ENCODE measurements at places on chromosomes 12 and 14.
A peak's percentile ranks its signal among the peaks of the same experiment; 100 is the strongest.

DNA sequence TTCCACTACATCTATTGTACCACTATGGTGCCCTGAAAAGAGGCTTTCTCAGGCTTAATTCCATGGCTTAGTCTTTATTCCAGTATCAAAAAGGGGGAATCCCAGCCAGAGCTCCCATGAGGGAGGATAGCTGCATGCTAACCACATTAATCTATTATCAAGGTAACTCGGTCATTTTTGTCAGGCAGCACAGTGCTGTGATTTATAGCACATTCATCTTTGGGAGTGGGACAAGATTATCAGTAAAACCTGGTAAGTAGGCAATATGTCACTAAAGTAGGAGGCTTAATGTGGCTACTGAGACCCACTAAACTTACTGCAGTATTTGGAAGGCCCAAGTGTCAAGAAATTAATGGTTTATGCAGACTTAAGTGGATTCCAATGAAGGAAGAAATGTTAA is 58.9 kb downstream of the DAD1 start:
- no peak for DNase-seq

- no peak for DNase-seq
These were observed 108.2 kb downstream of the STXBP6 start for GRCh38 chr14:24941719-24942118.

- DNase-seq, result no peak
These were observed 177.8 kb downstream of the KIF26A start for GRCh38 chr14:104316121-104316722.

DNA sequence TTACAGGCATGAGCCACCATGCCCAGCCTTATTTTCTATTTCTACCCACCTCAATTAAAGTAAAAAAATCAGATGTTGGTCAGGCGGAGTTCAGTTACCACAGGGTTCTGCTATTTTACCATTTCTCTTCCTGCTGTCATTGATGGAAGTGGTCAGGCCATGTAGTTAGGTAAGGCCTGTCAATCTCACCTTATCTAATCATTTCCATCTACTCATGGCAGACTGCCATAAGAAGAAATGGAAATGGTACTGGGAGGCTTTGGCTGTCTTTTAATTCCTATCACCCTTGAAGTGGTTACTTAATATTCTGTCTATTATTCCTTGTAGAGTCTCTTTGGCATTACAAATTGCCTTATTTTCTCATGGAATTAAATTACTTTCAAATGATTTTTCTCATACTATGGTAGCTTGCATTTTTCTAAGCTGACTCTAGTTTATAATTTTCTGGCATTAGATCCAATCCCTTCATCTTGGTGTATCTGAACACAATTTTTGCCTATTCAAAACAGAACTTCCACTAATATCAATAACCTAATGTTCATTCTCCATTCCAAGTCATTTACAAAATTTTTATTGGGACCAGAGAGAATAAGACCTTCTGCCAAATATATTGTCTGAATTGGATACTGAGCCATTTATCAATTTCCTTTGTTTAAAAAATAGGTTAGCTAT is 198.7 kb downstream of the DACT1 start:
- no peak for DNase-seq

GRCh38 chr12:31966558-31967205 is 7.5 kb downstream of the RESF1 start:
- no peak for DNase-seq

DNA sequence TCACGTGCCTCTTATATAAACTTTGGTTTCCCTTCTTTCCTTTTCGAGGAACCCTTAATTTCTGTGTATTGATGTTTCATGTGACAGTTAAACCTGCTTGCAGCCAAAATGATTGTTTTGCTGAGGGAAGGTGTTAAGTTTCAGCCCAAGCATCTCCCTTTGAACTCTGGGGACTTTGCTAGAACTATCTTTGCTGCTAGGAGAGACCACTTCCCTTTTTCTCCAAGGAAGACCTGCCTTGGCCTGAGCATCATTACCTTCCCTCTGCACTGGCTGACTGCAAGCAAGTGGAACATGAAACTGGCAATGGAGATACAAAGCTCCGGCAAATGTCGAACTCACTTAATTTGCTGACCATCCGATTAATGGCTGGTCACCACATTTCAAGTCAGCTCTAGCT is 192.8 kb downstream of the GRIN2B start:
- no peak for DNase-seq

DNA sequence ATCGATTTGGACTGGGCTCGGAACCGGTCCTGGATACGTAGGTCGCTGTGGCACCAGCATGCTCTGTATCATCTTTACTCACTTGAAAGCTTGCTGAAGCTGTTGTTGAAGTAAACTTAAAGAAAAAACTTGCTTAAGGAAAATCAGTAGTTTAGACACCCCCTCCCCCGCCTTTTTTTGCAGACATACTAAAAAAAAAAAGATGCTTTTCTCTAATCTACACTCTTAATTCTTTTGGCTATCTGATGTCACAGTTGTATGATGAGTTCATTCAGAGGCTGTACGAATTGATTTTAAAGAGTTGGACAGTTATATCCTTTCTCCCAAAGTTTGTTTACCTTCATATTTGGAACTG is 865 bp downstream of the FRS2 start:
- no peak for DNase-seq

DNA sequence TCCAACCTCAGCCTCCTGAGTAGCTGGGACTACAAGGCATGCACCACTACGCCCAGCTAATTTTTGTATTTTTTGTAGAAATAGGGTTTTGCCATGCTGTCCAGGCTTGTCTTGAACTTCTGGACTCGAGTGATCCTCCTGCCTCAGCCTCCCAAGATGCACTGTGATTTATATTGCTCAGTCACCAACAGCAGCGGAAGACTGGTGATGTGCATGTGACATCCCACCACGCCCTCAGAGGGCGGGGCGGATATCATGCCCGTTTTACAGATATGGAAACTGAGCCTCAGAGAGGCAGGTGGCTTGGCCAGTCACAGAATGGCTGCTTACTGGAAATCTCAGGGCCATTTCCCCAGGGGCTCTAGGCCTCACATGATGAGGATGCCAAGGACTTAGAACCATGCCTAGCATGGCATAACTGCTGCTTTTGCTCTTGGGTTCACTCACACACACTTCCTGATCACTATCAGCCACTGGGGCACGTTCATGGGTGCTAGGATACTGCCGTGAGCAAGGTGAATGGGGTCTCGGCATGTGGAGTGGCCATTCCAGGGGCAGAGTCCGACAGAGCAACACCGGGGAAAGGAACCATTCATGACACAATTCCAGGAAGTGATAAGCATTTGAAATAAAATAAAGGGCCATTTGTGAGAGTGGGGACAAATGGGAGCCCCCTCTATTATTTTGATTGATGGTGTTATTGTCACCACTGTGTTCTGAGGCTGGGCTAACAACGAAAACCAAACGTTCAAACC is 31.9 kb downstream of the RBM19 start:
- DNase-seq, result no peak

DNA sequence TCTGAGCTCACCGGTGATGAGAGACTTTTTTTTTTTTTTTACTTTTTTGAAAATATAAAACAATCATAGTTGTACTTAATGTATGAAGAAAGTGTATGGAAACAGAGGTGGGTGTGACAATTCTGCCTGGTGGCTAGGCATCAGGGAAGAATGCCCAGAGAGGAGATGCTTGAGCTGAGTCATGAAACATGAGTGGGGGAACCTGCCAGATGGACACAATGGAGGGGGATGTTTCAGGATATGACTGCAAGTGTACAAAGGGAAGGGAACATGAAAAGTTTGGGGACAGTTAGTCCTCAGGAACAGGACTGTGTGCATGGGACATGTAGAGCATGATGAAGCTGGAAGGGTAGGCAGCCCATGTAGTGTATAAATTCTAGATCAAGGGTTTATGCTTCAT is 274.2 kb upstream of the E2F7 start:
- DNase-seq, result no peak

- no peak for DNase-seq
These were observed 64.8 kb upstream of the E2F7 start for GRCh38 chr12:77130193-77130592.

DNA sequence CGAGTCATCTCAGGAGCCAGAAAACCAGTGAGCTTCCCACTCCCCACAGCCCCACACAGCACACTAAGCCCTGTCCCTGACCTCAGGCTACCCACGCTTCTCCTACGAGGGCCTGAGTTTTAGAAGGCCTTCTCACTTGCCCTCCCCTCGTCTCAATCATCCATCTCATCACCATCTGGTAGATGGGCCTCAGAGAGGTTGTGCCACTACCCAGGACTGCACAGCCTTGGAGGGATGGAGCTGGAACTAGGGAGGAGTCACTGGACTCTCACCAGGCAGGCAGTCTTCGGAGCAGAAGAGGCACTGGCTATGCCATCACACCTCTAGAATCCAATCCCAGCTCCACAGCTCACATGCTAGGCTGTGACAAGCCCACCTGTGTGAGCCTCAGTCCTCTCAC is 52.3 kb downstream of the ITPK1 start:
- DNase-seq, result no peak

- DNase-seq, result no peak
These were observed 145.9 kb downstream of the ALX1 start for GRCh38 chr12:85425926-85426325.

DNA sequence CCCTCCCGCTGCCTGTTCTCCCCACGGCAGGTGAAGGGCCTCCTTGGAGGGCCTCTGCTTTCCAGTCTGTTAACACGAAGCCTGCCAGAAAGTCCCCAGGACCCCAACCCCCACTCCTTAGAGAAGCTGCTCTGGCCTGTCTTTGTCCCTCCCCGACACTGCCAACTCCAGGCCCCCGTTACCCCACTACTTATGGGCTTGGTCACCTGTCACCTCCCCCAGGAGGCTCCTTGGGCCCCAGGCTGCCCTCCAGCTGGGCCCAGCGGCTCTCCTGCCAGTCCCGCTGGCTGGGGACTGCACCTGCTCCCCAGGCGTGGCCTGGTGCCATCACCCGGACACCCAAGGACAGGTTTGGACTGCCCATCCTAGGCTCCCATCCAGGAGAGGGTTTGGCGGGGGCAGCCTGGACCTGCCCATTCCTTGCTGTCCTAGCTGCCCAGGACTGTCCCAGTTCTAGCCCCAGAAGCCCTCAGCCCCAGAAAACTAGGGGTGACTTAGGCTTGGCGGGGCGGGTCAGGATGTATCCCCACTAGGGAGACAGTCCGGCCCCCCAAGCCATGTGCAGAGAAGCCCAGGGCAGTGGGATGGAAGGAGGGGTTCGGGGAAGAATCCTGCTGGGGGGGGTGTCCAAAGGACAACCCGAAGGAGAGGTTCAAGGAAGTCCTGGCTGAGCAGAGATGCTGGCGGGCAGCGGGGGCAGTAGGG is 155.7 kb upstream of the C14orf180 start:
- no peak for DNase-seq

GRCh38 chr12:25585662-25586061 is 32.6 kb upstream of the LMNTD1 start:
- no peak for DNase-seq

GRCh38 chr14:69695322-69696203 is 71.4 kb upstream of the SRSF5 start:
- DNase-seq, result no peak

DNA sequence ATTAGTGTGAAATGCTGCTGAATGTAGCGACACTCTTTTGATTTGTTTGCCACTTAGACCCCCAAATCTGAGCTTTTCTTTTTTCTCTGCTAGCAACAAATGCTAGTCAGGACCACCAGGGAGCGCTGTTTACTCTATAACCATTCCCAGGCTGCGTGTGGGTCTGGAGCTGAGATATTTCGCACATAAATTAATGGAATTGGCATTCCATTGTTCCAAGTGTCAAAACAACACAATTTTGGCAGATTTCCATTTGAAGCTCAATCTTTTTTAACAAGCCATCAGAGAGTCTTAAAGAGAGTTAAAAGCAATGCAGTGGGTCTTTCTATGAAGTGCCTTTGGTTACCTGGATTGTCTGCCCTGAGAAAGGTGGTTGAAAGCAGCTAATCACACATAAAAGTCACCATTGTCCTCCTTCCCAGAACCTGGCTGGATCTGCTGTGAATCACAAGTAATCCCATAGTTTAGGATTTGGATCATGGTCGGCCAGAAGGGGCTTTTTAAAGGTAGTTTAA is 7.4 kb upstream of the TMEM132C start:
- DNase-seq, result no peak

- no peak for DNase-seq
These were observed 112.7 kb downstream of the PLXNC1 start for GRCh38 chr12:94261119-94261518.

DNA sequence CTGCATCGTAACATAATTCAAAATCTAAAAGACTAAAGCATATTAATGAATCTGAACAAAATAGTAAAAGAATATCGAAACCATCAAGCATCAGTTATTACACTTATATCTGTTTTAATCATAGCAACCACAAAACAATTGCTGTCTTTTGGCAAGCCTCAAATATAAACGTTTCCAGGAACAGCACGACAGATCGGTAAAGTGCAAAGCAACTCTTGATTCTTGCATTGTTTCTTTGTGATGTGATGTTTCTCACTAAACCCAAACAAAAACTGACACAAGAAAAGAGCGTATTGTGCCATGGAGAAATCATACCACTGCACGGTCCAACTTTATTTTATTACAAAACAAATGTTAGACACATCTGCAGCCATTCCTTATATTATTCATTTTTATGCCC is 9.2 kb upstream of the MYF6 start:
- no peak for DNase-seq

DNA sequence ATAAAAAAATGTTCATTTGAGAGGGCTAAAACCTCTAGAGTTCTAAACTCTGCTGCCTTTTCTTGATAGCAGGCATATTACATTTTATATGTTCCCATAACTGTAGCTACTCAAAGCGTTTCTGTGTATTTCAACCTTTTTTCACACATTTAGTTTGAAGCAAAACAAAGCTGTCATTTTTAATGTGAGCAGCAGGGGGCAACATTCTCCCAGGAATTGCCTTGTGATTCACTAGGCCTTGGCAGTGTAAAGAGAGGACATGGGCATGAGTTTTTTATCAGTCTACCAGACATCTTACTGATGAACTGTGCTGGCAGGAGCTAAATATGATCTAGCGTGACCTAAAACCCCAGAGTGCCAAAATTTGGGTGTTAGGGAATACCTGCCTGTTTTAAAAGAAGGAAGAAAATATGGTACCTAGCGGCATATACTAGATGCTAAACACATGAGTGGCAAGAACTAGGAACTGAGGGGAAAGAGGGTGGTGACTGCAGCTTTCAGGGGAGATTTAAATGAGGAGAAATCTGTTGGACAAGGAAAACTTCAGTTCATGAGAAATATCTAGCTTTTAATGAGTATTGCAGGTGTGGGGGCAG is 65.3 kb downstream of the IFT43 start:
- peak; percentile 24 for DNase-seq

- no peak for DNase-seq
These were observed 49.2 kb upstream of the DICER1 start for GRCh38 chr14:95206534-95206933.

- no peak for DNase-seq
These were observed 69.6 kb upstream of the SLCO1C1 start for GRCh38 chr12:20625531-20625930.

- no peak for DNase-seq
These were observed 21.2 kb upstream of the CDCA4 start for GRCh38 chr14:105041841-105042765.

DNA sequence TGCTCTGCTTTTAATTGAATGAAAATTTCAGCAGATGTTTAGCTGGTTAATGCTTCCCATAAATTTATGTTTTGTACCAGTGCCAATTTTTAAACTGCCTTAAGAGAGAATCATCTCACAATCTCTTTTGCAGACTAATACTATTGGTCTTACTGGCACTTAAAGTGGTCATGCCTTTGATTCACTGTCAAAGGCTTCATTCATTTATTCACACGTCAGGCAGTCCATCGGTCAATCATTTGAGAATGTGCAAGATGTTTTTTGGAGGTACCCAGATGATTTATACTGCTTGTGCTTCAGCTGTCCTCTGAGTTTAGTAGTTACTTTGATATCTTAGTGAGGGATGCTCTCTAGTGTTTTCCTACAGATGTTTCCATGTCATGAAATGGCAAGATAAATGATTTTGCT is 83.4 kb downstream of the NAV3 start:
- no peak for DNase-seq

- DNase-seq, result no peak
These were observed 25.5 kb downstream of the GCH1 start for GRCh38 chr14:54877015-54877702.
